ENCODE measurements at places on chromosomes 16 and 17.
A peak's percentile ranks its signal among the peaks of the same experiment; 100 is the strongest.

DNA sequence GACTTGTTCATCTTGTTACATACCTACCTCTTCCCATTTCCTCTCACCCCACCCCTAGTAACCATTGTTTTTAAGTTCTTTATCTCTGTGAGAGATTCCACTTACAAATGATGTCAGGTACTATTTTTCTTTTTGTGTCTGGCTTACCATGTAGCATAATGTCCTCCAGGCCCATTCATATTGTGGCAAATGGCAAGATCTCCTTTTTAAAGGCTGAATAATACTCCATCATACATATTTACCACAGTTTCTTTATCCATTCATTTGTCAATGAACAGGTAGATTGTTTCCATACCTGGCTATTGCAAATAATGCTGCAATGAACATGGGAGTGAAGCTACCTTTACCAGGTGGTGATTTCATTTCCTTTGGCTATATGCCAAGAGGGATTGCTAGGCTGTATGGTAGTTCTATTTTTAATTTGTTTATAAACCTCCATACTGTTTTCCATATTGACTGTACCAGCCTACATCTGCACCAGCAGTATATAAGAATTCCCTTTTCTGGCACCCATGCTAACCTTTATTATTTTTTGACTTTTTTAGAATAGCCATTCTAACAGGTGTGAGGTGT is 53.9 kb downstream of the NSRP1 start:
- no peak for ATAC-seq

DNA sequence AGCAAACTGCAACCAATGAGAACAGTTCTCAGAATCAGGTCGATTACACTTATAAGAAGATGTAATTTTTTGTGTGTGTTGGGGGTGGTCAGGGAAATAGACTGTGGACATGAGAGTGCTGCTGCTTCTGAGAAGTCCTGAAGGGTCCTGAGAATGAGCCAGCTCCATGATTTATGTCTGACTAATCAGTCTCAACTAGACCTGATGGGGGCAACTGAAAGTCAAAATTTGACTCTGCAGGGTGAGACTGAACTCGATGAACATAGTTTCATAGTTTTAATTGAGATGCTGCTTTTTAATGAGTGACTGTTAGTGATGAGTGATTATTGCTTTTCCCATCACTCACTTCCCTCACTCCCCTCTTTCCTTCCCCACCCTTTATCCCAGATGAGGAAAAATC is 37.3 kb downstream of the SMARCE1 start:
- peak; percentile 68 for ATAC-seq

DNA sequence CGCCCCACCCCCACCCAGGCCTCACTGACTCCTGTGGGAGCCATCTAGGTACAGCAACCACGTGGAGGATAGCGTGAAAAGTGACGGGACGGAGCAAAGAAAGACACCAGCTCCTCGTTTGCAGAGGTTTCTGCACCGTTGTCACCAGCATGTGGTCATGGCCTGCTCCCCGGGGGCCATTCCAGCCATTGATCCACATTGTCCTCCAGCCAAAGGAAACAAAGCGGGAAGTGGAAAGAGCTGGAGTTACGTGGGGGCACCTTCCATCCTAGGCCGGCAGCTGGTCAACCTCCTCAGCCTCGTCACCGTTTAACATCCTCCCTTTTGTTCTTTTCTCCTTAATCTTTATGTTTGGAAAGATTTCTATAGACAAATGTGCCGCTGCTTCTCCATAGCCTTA is 153.7 kb downstream of the RPTOR start:
- ATAC-seq: no peak

- ATAC-seq: no peak
Observed at GRCh38 chr17:70564006-70564620, 394.8 kb downstream of the KCNJ2 start.

DNA sequence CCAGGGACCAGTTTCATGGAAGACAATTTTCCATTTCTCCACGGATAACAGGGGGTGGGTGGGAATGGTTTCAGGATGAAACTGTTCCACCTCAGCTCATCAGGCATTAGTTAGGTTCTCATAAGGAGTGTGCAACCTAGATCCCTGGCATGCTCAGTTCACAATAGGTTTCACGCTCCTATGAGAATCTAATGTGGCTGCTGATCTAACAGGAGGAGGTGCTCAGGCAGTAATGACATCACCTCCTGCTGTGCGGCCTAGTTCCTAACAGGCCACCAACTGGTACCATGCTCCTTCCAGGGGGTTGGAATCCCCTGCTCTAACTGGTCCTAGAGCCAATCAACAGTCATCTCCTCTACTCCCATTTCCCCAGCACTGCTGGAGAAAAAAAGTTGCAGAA is 19.9 kb downstream of the TEX14 start:
- ATAC-seq: no peak

- ATAC-seq: no peak
Observed at GRCh38 chr16:14321542-14321941, 250.4 kb downstream of the MRTFB start.

DNA sequence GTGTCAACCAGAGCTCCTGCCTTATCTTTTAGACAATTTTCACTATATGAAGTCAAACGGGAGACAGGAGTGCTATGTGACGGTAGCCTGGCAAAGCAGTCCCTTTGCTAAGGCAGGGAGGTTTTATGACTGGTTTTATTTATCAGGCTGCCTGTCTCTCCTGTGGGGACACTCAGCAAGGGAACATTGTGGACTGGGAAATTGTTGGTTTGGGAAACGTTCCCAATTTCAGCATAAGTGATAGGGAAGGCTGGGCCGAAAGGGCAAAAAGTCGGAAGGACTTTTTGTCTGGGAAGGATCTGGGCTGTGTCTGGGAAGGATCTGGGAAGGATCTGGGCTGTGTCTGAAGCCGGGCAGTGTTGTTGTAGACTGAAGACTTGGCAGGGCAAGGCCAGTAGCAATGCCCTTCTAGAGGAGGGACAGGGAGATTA is 211.2 kb downstream of the PARN start:
- no peak for ATAC-seq

DNA sequence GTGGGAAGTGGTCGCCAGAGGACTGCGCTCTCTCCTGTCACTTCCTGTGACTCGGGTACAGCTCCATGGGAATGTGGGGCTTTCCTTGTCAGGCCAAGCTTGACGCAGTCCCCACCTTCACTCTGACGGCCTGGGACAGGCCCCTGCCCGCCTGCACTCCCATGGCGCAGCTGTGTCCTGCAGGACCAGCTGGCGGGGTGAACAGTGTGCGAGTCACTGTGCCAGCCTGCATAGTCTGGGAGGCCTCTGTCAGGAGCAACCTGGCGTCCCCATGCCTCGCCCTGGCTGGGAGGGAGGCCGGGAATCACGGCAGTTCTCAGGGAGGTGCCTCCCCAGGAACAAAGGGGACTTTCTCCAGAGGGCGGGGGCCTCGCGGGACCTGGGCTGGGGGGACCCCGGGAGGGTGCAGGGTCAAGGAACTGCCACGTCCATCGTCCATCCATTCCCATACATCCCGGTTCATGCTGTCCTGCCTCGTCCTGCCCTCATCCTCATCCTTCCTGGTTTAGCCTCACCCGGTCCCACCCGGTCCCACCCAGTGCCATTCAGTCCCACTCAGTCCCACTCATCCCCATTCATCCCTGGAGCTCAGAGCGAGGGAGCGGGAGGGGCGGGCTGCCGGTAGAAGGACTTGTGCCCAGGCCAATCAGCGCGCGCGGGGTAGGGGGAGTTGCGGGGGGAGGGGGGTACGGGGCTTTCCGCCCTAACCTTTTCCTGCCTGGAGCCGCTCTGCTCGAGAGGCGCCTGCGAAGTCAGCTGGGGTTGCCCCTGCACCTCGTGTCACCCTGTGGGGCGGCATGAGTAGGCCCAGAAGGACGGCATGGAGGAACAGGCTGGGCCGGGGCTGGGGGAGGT is 13.4 kb downstream of the FLYWCH1 start:
- no peak for ATAC-seq

GRCh38 chr16:1906846-1907165 is 11.4 kb downstream of the HS3ST6 start:
- no peak for ATAC-seq

GRCh38 chr16:89140981-89141883 is 30.3 kb upstream of the CDH15 start:
- ATAC-seq: no peak

DNA sequence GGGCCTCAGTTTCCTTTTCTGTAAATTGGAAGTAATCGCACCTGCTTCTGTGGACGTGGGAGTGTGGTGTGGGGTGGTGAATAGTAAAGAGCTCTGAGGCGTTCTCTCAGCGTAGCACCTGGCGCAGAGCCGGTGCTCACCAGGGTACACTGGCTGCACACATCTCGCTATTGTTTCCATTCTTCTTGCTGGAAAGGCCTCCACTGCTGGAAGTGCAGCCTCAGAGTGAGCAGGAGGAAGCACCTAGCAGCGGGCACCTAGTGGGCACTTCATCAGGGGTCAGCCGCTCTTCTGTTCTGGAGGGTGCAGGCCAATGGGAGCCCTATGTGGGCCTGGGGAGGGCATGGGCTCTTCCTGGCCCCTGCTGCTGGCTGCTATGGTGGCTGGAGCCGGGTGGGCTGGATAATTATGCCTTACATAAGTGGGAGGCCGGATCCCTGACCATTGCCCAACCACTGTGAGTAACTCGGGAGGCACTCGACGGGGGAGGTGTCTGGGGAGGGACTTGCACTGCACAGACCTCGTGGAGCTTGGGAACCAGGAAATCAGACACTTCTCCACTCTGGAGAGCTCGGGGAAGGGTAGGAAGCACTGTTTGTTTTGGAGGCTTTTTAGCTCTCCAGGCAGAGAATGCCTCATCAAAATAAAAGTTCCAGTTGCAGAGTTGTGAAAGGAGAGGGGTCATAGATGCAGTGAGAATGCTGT is 1.7 kb downstream of the MAP2K3 start:
- ATAC-seq: no peak

GRCh38 chr17:27296428-27296979 is 2.6 kb downstream of the WSB1 start:
- no peak for ATAC-seq

DNA sequence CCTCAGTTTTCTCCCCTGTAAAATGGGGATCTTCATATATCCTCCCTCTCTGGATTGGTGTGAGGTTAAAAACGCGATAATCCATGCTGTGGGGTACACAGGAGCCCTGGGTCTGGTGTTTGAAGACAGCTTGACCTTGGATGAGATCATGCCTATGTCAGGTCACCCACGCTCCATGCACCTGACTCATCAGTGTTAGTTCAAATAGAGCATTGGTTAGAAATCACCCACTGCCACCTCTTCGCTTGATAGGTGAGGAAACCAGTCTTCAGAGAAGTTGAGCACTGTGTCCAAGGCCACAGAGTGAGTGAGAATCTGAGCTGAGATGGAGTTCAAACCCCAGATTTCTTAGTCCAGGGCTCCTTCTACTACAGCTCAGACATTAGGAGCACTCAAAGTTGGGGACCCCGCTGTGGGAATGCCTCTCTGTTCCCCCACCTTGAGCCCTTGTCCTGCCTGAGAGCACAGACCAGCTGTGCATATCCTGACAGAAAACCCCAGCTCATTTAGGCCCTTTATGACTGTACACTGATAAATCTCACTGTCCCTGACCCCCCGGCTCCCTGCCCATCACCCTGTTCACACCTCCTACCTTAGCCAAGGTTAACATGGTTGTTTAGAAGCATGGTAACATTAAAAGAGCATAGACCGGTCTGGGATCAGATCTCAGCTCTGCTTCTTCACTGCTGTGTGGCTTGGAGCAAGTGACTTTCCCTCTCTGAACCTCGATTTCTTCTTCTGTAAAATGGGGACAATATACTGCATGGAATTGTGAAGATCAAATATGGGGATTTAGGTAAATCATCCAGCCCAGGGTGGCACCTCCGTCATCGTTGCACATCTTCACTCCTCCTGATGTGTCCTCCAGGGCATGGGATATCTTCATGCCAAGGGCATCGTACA is 22.4 kb upstream of the LGALS9 start:
- peak; percentile 33 for ATAC-seq

GRCh38 chr17:41539071-41539492 is 11.0 kb upstream of the KRT19 start:
- no peak for ATAC-seq

DNA sequence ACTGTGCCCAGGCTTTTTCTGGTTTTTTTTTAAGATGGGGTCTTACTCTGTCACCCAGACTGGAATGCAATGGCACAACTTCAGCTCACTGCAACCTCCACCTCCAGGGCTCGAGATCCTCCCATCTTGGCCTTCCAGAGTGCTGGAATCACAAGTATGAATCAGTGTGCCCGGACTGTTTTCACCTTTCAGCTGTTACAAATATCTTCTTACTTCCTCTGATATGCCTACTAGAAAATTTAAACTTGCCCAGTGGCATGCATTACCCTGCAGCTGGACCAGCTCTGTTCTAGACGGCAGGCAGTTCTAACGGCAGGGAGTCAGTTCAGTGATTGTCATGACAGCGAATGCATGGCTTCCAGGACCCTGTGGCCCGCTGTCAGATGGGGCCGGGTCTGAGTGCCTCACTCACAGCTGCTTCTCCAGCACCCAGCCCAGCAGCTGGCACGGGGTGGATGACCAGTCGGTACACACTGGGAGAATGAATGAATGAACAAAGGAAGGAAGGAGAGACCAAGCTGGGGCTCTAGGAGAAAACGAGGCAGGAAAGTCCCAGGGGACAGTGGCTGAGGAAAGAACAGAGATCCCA is 28.0 kb upstream of the LITAF start:
- no peak for ATAC-seq

DNA sequence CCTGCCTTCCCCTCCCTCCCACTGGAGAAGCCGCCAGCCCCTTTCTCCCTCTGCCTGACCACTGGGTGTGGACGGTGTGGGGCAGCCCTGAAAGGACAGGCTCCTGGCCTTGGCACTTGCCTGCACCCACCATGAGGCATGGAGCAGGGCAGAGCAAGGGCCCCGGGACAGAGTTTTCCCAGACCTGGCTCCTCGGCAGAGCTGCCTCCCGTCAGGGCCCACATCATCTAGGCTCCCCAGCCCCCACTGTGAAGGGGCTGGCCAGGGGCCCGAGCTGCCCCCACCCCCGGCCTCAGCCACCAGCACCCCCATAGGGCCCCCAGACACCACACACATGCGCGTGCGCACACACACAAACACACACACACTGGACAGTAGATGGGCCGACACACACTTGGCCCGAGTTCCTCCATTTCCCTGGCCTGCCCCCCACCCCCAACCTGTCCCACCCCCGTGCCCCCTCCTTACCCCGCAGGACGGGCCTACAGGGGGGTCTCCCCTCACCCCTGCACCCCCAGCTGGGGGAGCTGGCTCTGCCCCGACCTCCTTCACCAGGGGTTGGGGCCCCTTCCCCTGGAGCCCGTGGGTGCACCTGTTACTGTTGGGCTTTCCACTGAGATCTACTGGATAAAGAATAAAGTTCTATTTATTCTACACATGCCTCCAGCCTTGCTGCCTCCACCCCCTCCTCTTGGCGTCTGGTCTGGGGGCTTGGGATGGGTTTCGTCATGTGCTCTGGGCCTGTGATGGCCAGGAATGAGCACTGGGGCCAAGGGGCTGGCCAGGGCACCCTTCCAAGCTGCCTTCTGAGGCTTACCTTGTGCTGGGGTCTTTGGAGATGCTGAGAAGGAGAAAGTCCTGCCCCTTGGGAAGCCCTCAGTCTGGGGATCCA is 7.3 kb downstream of the GJD3 start:
- no peak for ATAC-seq
